ENCODE measurements at places on chromosomes 16 and 17.

DNA sequence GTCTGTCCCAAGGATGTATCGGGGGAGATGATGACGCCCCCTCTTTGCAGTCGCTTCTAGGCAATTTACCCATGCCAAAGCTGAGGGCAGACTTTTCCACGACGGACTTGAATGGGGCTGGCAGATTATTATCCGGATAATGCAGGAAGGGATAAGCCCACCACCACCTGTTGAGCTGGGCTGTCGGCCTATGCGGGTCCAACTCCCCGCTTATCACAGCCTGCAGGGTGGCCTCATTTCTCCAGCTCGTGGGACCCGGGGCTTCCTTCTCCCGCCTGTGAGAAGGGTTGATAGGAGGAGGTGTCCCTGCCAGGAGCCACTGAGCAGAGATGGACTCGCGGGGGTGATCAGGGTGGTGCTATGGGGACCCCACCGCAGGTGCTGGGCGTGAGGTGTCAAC lies 559 bp downstream of the CACNG5 start:
- no peak for DNase-seq

DNA sequence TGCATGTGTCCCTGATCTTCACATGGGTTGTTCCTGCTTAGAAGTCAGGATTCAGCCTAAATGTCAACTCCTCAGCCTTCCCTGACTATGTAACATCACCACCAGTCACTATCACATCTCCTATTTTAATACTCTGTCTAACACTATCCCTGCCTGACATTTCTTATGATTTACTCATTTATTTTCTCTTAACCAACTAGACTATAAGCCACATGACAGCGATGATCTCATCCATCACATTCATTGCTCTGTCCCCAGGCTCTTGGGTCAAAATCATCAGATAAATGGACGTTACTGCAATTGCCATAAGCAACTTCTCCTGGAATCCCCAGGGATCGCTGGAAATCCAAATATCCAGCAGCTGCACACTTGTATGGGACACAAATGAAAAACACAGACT lies 15.7 kb downstream of the CDRT4 start:
- DNase-seq: no peak

DNA sequence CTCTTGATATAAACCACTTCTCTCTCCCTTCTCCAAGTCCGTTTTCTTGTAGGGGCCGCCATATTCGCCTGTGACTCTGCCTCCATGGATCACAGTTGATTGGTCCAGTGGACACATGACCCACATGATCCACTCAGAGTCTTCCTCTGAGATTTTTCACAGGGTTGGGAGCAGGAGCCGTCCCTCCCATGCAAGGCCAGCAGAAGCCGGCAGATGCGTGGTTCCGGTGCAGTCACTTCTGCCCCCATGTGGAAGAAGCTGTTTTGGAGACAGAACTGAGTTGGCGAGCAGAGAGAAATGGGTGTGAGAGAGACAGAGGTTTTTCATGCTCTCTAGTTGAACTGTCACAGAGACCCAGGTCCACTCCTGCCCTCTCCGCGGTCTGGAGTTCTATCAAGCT lies 83.3 kb downstream of the C16orf95 start:
- no peak for DNase-seq

GRCh38 chr16:73710526-73710925 lies 586.1 kb upstream of the PSMD7 start:
- no peak for DNase-seq

DNA sequence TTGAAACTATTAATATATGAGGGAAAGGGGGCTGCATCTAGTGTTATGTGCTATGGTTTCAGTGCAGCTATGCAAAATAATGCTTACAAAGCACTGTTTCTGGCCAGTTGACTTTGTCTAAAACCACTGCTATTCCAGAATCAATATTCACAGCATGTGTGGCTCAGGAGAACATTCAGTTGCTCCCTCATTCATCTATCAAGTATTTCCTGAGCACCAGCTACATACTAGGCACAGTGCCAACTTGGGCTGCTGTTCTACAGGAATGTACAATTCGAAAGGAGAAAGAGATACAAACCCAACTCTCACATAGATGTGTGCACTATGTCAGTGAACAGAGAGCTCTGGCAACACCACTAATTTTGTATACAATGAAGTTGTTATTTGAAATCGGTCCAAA lies 183.0 kb downstream of the PHKB start:
- DNase-seq: no peak
